Activated CD8-positive, alpha-beta T cell treated with anti-CD3 and anti-CD28 coated beads, Interleukin-2, amount 10 ng/mL, durations not matched to agents 7 days and 5 days (primary cell): ENCODE measurements at places on chromosomes 4 and X.

- no peak for DNase-seq
Measured at GRCh38 chr4:101171747-101172146, 175.6 kb downstream of the PPP3CA start.

GRCh38 chrX:41144873-41145272 is 59.6 kb downstream of the USP9X start:
- DNase-seq = no peak

DNA sequence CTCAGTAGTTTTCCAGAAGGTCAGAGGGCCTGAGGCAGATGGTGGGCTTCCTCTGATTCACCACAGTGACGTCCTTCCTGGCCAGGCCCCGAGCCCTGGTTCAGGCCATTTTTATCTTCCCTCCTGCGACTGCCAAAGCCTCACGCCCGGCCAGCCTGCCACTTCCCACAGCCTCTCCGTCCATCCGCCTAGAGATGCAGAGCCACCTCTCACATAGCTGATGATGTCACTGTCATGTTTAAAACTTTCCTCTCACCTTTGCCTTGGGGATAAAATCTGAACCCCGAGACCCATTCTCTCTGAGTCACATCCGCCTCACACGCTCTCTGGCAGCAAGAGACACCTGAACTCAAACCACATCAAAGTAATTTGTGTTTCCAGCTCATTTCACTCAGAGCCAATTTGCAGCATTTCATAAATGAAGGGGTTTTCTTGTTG is 175.3 kb downstream of the QDPR start:
- DNase-seq = peak; percentile 87

DNA sequence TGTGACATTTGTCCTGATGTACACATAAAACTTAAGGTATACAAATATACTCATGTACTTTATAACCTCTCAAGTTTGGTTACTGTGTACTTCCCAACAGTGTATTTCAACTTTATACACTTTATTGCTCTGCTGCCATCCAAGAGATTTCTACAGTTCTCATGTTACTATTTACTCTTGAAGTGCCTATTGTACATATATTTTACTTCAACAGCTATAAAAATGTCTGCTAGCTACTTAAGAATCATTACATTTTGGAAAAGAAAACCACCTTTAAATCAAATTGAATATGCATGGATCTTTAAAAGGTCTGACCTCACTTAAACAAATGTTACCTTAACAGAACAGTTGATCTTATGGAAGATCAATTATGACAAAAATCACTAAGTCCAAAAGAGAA is 1056.4 kb downstream of the ADGRL3 start:
- no peak for DNase-seq

DNA sequence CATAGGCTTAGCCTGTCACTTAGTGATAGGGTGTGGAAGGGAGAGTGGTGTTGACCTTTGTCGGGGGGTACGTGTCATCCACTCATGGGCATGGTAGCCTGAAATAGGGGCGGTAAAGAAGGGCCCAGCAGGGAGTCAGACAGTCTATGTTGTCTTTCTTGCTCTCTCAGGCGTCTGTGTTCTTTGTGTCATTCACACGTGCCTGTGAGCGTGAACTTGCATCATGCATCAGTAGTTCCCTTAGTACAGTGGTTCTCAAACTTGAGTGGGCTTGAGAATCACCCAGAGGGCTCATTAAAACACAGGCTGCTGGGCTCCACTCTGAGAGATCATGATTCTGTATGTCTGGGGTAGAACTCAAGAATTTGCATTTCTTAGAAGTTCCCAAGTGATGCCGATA is 450.9 kb upstream of the FTHL17 start:
- no peak for DNase-seq

DNA sequence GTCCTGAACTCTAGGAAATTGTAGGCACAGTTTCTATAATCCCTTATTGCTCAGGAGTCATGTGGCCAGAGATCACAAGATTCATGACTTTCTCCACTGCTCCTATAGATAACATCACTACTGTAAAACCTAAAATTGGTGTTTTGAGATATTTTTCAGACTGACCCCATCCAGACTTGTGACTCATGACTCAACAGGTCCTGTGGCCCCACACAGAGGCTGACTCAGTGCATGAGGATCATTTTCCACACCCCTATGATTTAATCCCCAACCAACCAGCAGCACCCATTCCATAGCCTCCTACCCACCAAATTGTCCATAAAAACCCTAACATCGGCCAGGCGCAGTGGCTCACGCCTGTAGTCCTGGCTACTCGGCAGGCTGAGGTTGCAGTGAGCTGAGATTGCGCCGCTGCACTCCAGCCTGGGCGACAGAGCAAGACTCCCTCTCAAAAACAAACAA is 13.2 kb upstream of the XIAP start:
- no peak for DNase-seq

- no peak for DNase-seq
Measured at GRCh38 chr4:170652571-170652970, 562.8 kb upstream of the AADAT start.

DNA sequence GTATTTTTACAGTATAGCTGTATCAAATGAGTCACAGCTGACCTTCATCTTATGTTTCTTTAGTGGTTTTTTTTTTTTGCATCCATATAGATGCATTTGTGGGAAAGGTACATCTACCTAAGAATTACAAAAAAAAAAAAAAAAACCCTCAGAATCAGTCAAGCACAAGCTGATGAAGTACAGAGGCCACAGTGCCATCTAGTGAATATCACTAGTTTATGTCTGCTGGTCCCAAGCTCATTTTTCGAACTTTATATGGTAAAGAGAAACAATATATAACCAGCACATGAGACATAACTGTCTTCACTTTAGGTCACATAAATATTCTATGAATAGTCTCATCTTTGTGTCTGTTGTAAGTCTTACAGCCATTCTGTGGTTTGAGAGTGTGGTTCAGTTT is 220.1 kb downstream of the DLG3 start:
- DNase-seq = no peak

GRCh38 chrX:19661961-19662360 is 146.7 kb upstream of the MAP3K15 start:
- DNase-seq = no peak

DNA sequence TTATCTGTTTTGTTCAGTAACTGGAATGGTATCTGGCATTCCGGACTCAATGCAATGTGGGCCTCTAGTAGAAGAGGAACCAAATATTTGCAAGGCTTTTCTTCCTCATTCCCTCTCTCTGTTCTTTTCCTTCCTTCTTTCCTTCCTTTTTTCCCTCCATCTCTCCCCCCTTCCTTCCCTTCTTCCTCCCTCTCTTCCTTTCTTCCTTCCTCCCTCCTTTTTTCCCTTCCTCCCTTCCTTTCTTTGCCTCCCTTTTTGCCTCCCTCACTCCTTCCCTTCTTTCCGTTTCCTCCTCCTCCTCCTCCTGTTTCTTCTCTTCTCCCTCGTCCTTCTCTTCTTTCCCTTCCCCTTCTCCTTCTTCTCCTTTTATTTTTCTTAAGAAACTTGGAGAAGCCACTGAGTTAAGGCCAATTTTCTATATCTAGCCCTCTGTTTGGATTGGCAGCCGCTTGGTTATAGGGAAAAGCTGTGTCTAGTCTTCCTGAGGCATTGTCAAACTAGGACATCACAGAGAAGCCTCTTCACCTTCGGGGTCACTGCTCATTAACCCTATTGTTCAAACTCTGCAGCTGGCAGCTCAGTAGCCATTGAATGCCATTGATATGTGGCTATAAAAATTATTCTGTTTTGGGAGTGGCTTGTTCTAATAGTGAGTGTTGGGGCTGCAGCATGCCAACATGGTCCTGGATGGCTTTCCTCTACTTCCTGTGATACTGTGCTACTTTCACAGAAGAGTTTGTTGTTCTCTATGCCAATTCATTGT is 95.9 kb downstream of the CFAP299 start:
- no peak for DNase-seq

GRCh38 chr4:12265554-12265953 is 836.9 kb upstream of the HS3ST1 start:
- no peak for DNase-seq

GRCh38 chr4:94410678-94411206 is 41.0 kb upstream of the PDLIM5 start:
- DNase-seq = no peak

DNA sequence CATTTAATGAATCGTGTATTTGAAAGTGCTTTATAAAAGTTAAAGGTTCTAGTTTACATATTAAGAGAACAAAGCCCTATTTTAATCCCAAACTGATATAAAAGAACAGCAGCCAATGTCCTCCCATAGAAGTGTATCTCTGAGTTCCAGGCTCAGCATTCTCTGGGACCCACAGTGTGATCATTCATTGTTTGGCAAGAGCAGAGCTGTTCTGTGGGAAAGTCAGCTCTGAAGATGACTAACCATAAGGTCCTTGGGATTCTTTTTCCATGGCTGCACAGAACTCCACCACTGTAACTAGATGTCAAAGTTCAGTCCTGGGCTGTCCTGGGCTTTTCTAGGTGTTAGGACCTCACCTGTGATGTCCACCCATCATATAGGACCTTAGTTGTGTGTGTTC is 157.0 kb upstream of the TLL1 start:
- no peak for DNase-seq

DNA sequence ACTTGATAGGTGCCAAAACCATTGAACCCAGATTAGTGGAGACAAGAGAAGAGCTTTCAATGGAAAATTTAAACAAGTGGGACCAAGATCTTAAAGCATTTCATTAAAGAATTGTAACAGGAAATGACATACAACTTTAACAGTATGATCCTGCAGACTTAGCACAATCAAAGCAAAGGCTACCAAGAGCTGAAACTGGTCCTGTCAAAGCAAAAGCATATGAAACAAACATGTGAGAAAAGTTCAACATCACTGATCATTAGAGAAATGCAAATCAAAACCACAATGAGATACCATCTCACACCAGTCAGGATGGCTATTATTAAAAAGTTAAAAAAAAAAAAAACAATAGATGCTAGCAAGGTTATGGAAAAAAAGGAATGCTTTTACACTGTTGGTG is 425.6 kb downstream of the IL1RAPL1 start:
- DNase-seq = no peak

DNA sequence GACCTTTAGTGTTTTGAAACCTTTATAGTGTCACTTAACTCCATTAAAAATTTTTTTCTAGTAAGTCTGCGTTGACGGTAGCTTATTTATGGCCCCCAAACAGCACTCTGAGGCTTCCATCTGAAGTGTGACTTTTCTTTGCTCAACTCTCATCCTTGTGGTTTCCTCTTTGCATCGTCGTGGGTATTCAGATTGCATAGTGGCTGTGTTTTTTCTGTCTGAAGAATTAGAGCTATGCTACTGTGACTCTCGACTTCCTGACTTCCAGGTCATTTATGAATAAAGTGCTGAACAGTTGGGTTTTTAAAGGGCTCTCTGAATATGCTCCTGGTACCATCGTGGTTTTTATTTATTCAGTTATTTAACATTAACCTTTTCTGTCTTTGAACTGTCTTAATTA is 44.9 kb downstream of the JADE1 start:
- peak; percentile 57 for DNase-seq
